CD4-positive, alpha-beta T cell (primary cell): ENCODE measurements at places on chromosomes 13 and 19. TPM values are rescaled to one million over a fixed set of nuclear protein-coding genes. Genes with fewer than 3 reads are reported as not detected.

Gene CAMSAP3
- 0.16 TPM for total RNA-seq

Gene PDE4C
- total RNA-seq = not detected

- DNase-seq = no peak
Observed at GRCh38 chr19:46125447-46125846, 959 bp upstream of the IGFL3 start.

- no peak for DNase-seq
Observed at GRCh38 chr19:14432791-14433553, at the start of gene PKN1. PKN1 (plus strand) TSS chr19:14433306; CDS start chr19:14433522, 216 bp downstream.

GRCh38 chr13:79404361-79404760, 1.7 kb downstream of the RBM26 start:
- no peak for DNase-seq

DNA sequence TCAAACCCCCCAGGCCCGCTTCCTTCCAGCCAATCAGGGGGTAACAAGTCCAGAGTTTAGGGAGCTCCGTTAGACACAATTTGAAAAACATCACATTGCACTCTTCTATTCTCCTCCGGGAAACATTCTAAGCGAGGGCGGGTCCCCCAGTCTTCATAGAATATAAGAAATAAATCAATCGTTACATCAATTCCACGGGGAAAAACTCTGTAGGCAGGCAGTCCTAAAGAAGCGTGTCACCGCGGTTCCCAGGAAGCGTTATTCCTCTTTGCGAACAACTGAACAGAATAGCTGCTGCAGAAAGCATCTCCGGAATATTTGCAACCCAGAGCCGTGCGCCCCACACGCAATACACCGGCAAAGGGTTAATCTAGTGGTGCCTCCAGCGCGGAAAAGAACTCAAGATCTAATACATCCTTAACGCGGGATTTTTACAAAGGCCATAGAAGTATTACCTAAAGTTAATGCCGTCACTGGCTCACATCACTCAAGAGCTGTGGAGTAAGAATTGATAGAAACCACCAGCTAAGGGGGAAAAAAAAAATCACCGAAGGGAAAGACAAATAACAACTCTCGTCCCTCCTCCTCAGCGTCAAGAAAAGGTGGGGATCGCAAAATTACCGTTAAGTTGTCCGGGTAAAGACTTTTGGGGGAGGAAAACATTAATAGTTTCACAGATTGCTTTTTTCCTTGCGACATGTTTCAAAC, 65.1 kb downstream of the KCNRG start:
- DNase-seq = peak; percentile 9

DNA sequence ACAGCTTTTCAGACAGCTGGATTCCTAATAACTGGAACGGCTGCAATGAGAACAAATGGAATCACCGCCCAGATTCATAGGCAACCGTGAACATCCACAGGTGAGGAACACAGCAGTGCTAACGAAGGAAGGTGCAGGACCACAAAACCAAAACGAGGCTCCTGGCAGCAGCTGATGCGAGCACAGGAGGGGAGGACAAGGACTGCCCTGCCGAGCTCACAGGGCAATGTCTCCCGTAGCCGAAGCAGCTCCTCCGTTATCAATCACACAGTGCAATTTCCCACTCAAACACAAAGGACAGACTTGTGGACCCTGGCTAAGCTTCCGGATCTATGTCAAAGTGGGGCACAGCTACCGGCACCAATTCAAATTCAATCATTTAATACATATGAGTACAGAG, 70.6 kb downstream of the STK24 start:
- no peak for DNase-seq

DNA sequence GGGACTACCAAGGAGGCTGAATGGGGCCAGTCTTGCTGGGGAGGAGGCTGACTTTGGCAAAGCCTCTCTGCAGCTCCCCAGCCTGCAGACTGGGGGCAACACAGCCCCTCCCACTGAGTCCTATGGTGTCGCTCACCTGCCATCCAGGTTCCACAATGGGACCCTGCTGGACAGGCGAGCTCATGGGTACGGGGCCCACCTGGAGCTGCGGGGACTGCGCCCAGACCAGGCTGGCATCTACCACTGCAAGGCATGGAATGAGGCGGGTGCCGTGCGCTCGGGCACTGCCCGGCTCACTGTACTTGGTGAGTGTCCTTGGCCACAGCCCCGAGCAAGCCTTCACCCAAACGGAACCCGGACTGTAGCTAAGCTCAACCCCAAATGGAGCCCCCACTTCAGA, 5.0 kb downstream of the CILP2 start:
- no peak for DNase-seq

DNA sequence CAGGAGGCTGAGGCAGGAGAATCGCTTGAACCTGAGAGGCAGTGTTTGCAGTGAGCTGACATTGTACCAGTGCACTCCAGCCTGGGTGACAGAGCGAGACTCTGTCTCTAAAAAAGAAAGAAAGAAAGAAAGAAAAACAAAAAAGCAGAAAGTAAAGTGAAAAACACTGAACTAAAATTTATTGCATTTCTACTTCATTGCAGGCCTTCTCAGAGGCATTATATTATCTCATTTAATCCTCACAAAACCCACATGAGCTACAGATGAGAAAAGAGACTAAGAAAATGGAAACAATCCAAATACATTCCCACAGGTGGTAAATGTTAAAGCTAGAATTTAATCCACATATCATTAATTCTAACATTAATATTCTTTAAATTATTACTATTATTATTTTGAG, 147.2 kb upstream of the FREM2 start:
- DNase-seq = no peak
